NCI-H460 (cell line): ENCODE measurements at places on chromosomes 3 and 15.

DNA sequence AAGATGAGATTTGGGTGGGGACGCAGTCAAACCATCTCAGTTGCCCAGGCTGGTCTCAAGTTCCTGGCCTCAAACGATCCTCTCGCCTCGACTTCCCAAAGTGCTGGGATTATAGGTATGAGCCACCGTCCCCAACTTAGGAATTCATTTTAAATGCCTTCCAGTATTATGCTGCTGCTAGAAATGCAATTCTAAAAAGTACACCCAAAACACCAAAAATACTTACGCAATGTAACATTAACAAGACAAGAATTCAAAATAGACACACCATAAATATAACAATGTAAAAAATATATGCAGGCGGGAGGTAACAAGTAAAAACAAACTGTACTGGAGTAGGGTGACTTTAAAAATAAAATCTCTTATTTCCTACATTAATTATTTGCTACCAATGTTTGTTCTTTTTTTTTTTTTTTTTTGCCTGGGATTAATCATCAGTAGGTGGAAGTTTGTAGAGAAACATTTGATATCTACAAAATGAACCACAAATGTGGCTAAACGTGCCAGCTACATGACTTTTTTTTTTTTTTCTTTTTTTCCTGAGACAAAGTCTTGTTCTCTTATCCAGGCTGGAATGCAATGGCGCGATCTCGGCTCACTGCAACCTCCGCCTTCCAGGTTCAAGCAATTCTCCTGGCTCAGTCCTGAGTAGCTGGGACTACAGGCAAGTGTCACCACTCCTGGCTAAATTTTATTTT, 56.8 kb downstream of the SETMAR start:
- no peak for DNase-seq

DNA sequence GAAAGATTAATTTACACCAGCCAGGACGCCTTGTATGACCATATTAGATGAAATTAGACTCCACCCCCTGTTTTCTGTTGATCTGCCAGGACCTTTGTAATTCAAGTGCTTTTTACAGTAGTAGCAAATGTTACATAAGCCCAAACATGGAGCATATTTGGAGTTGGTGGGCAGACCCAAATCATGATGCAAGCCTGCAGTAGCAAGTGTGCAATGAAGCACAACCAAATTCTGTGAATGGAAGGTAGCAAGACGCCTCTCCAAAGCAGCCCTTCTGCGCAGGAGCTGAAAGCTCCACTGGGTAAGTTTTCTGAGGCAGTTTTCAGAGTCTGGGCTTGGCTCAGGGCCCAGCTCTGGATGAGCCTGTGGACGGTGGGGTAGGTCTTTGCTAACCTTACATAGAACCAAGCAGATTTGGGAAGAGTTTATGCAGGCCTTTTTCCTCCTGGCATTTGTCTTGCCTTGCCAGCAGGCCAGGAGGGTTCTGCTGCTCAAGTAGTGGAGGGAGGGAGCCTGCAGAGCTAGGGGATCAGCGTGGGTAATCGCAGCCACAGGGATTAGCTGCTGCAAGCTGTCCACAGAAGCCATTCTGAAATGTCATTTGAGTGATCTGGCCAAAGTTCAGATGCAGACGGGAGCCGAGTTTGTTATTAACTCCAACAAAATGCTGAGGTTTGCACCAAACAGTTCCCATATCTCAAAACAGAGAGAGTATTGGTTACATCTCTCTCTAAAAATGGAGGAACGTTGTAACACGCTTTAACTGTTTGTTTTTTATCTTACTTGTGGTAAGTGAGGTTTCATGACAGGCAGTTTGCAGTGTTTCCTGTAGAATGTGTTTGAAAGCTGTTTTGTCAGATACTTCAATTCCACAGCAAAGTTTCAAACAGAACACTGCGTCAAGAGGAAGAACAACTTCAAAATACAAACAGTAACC, 55.4 kb downstream of the PSMD6 start:
- no peak for DNase-seq

- DNase-seq, result no peak
Observed at GRCh38 chr3:11306817-11307589, 34.8 kb downstream of the ATG7 start.

DNA sequence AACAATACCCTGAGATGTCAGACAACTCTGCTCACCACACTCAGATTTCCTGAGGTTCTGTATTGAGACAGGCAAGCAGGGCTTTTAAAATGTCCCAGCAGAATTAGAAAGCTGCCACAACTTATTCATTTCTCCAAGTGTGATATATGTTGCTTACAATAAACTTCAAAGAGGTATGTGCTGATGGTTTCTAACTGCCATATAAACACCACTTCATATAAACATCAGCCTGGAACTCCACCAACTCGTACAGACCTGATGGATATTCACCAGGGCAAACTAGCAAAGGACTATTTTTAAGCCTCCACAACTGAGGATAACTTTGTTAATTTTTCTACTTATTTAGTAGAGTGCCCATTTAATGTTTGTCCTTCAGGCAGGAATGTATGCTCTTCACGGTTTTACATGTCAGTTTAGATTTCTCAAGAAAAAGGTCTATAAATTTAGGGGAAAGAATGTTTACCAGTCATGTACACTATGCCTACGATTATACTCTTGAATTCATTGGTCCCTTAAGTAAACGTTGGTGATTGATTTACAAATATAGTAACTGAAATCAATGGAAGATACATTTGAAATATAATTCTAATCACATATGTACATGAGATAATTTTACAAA, 109.6 kb upstream of the ABI3BP start:
- no peak for DNase-seq

DNA sequence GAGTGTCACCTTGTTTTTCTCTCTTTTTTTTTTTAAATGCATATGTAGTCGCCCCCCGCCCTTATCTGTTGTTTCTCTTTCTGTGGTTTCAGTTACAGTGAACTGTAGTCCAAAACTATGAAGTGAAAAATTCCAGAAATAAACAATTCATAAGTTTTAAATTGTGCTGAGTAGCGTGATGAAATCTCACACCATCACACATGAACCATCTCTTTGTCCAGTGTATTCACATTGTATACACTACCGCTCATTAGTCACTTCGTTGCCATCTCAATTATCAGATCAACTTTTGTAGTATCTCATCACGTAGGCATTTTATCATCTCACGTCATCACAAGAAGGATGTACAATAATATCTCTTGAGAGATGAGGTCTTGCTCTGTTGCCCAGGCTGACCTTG, 62.5 kb upstream of the MLF1 start:
- DNase-seq, result no peak

DNA sequence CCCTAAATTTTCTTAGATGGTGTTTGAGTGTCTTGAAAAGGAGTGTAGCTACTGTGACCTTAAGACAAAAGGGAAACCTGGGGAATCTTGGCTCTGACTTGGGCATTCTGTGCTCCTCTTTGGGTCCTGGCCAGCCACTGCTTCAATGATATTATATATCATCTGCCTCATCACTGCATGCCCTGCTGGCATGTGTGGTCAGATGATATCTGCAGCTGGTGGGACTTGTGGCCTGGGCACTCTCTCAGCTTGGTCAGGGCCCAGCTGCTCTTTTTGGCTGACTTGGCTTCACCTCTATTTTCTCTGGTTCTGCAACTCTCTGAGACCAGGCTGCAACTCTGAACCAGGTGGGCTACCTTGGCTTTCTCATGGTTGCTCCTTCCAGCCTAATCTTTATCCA, 446.1 kb upstream of the RARB start:
- no peak for DNase-seq

DNA sequence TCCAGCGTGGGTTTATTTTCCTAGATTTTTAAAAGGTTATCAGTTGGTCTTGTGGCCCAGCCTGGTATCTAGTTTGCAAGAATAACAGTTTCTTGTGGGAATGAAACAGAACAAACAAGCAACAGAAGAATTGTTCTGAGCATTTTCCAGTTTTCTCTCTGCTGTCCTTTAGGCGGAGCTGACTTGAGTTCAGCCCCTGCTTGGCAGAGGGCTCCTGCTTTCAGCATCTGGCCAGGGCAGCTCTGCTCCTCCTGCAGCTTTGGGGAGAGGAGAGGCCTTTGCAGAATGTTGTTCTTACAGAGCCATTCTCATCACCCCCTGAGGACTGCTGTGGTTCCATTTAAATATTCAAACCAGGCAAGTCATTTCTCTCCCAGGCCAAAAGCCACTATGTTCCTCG, 117.7 kb downstream of the ALDH1A2 start:
- no peak for DNase-seq

GRCh38 chr15:52537459-52537858, 8.8 kb upstream of the MYO5A start:
- no peak for DNase-seq

DNA sequence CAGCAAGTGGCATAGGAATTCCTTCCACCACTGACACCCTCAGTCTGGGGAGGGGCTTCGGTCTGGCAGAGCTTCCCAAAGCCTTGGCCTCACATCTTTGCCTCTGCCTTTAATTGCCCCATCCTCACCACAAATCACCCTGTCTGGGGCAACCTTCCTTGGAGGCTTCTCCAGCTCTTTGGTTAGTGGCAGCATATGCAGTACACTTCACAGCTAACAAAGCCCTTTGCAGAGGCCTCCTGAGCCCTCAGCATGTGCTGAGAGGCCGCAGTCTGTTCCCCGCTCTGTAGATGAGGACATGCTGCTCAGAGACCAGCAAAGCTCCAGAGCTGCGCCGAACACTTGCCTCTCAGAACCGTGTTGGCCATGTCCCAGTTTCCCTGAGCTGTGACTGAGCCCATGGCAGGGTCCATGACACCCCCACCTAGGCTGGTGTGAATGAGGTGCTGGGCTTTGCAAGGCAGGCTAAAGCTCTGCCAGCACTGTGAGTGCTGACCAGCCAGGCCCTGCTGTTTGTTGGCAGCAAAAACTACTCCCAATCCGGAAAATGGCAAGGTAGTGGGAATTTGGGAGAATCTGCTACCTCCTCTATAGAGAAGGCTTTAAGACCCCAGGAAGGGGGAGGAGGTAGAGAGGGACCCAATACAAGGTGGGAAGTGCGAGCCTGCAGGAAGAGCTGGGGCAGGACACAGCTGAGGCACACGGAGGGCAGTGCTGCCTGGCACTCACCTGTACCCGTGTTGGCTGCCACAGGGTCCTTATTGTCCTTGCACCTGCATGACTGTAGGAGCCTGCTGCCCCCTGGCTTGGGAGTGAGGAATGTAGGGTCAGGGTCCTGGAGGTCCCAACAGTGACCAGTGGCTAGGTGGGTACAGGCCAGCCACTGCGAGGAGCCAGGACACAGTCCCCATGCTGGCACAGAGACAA, 8.4 kb upstream of the KLF15 start:
- no peak for DNase-seq

DNA sequence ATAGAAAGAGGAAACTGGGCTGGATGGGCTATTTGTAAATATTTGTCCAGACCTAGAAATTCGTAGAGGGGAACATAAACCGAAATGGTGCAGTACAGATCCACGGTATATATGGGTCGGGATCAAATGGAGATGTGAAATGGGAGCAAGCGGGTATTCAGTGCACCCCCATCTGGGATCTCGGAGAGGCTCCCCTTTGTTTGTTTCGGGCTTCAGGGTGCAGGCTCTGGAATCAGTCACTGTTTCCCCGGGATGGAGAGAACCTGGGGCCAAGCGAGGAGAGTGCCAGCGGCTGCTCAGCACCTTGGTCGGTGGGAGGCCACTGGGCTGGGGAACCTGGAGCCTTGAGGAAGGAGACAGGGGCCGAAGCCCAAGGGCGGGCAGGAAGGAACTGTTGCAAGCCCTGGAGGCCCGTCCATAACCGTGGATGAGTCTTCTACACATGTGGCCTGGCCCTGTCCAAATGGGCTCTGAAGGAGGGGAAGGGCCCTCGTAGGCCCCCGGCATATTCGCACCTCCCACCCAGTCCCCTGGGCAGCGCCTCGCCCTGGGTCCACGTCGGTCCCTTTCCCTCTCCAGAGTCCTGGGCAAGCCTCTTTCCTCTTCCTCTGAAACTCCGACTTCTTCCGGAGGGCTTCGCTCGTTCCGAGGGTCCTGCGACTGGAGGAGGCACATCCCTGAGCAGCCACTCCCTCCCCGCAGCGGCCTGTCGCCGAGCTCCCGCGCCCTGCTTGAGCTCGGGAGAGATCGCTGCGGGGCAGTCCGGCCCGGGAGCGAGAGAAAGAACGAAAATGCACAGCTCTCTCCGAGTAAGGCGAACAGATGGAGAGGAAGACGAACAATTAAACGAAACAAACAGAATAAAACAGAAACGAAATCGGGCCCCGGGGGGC, 3.0 kb downstream of the ISL2 start:
- no peak for DNase-seq

DNA sequence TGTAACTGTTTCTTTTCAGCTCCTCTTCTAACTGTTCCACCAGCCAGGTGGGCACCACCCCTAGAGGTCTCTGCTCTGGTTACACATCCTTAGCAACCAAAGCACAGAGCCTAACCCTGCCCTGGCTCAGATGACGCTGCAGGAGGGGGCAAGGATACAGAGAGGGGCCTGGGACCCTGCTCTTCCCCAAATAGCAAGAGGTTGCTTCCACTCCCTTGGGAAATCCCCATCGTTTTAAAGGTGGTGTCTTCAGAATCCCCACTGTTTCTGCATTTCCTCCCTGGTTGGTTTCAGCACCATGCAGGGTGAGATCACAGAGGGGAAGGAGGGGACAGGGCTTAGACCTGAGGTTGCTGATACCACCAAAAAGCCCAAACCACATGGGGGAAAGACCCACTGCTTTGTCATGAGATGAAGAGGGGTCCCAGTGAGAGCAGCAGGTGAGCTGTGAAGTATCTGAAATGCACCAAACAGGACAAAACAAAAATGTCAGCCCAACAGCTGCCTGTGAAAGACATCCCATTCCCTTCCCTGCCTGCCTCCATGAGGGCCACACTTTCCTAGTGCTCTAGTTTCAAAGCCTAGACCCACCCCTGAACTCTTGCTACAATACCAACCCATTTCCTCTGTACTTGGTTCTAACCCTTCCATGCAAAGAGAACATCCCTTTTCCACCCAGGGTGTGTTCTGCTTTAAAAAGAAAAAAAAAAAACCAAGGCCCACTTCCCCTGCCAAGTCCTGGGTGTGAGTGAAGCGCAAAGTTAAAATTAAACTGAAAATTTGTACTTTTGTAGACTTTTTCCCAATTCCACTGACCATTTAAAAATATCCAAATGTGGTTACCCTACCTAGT, 29.0 kb downstream of the ANP32A start:
- no peak for DNase-seq

DNA sequence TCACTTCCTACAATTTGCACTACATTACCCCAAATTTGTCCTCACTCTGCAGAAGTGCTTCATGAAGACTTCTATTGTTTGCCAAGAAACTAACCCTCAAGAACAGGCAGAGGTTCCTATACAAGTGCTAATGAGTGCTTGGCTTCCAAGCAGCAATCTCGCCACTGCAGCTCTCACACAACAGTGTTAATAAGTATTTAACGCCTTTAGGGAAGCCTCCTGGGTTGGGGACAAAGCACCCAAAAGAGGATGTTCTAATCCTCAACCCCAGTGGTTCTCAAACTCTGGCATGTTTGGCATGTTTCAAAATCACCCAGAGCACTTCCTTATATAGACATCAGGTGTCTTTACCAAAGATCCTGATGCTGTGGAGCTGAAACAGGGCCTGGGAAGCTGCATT, 64.6 kb downstream of the ZIC4 start:
- no peak for DNase-seq
